A172 (cell line): ENCODE measurements at places on chromosomes 7 and 10. TPM values are rescaled to one million over a fixed set of nuclear protein-coding genes. Genes with fewer than 3 reads are reported as not detected.

- DNase-seq: peak; percentile 65
Measured at GRCh38 chr7:37920849-37921805, 687 bp downstream of the EPDR1 start.

The XRCC2 gene
- 9.3 and 10.8 TPM in 2 replicates for total RNA-seq

- no peak for DNase-seq
Measured at GRCh38 chr7:148153616-148154284, 436.8 kb upstream of the C7orf33 start.

The SRRM3 gene
- total RNA-seq: 12.0 and 18.5 TPM in 2 replicates

- DNase-seq: no peak
Measured at GRCh38 chr10:117275121-117275520, 34.2 kb downstream of the SLC18A2 start.

GRCh38 chr7:139915268-139915863, 86.3 kb downstream of the TBXAS1 start:
- DNase-seq: peak; percentile 9

GRCh38 chr7:29249383-29249750, 54.8 kb downstream of the CHN2 start:
- DNase-seq: no peak

The ITPRID1 gene
- not detected in 2 replicates for total RNA-seq

- DNase-seq: no peak
Measured at GRCh38 chr7:111568870-111569462, 6.7 kb upstream of the IMMP2L start.

- no peak for DNase-seq
Measured at GRCh38 chr7:32539366-32539765, 44.1 kb downstream of the AVL9 start.

- peak; percentile 87 for DNase-seq
Measured at GRCh38 chr7:55369427-55370400, 4.6 kb downstream of the LANCL2 start.

DNA sequence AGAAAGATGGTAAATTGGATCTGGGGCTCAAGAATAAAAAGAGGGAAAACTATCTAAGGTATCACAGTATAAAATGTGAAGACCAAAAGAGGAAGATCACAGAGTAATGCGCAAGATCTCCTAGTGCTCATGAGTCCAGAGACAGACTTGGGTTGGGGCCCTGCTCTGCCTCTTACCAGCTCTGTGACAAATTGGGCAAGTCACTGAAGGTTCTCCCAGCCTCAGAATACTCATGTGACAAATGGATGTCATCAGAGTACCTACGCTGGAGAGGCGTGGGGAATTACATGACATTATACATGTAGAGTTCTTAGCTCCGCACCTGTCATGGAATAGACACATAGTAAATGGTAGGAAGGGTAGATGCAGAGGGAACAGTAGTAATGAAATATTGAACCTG, 124.4 kb downstream of the DOCK4 start:
- no peak for DNase-seq

The LRRC27 gene
- total RNA-seq: 1.6 and 2.7 TPM in 2 replicates

The MMD2 gene
- total RNA-seq: not detected in 2 replicates

The VIPR2 gene
- 0.12 TPM in 1 of 2 replicates, not detected in the other for total RNA-seq

The HMX3 gene
- total RNA-seq: not detected in 2 replicates

The STAG3 gene
- 2.9 and 9.0 TPM in 2 replicates for total RNA-seq

The TFEC gene
- 0.07 and 0.43 TPM in 2 replicates for total RNA-seq

GRCh38 chr10:93080350-93081046, 6.8 kb downstream of the CYP26A1 start:
- DNase-seq: peak; percentile 54

The ELFN1 gene
- total RNA-seq: 5.3 and 6.1 TPM in 2 replicates

- peak; percentile 20 for DNase-seq
Measured at GRCh38 chr10:103849212-103849877, 6.0 kb downstream of the SH3PXD2A start.

- DNase-seq: no peak
Measured at GRCh38 chr7:51300762-51301674, 15.6 kb downstream of the COBL start.

The PLEKHS1 gene
- total RNA-seq: 0.31 TPM in 1 of 2 replicates, not detected in the other

GRCh38 chr10:17432723-17433122, 21.7 kb downstream of the ST8SIA6 start:
- DNase-seq: peak; percentile 64

GRCh38 chr7:100641860-100642533, 645 bp upstream of the TFR2 start:
- DNase-seq: no peak

DNA sequence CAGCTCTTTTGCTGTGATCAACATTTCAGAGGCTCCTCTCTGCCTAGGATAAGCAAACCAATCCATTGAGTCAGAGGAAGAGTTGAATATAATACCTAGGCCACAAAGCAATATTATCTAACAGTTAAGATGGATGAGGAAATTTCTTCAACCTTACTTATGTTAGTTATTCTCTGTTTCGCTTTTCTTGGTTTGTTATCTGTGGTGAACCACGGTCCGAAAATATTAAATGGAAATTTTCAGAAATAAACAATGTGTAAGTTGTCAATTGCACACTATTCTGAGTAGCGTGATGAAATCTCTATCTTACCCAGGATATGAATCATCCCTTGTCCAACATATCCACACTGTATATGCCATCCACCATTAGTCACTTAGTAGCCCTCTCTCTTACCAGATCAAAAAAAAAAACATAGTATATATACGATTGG, 1.5 kb upstream of the HTR7 start:
- peak; percentile 73 for DNase-seq

- DNase-seq: peak; percentile 25
Measured at GRCh38 chr7:121113288-121113687, 124.8 kb downstream of the CPED1 start.

DNA sequence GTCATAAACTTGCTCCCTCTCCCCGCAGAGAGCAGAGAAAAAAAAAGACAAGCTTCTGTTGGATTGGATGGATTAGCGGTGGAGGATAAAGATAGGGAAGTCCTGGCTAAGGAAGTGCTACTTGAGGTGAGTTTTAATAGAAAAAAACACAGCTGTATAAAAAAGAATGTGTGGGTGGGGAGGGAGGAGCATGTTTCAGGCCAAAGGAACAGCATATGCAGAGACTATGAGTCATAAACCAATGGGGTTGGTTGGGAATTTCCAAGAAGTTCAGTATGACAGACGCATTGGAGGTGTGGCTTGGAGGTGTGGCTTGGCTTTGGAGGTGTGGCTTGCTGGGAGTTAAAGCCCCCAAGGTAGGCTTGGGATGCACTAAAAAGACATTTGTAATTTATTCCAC, 103.0 kb upstream of the LSM8 start:
- peak; percentile 92 for DNase-seq

DNA sequence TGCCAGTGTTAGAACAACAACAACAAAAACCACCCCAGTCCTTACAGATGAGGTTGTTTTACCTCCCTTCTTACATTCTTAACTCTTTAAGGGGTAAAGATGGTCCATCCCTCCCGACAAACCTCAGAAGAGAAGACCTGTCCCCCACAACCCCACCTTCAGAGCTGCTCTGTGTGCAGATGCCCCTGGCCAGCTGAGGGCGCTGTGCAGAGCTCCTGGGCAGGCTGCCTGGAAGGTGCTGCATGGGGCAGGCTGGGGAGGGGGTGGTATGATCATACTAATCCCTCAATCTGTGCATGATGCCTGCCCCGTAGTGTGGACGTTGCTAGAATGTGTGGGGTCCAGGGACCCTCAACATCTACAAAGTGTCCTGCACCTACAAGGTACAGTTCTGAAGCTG, 387.1 kb downstream of the INHBA start:
- no peak for DNase-seq

DNA sequence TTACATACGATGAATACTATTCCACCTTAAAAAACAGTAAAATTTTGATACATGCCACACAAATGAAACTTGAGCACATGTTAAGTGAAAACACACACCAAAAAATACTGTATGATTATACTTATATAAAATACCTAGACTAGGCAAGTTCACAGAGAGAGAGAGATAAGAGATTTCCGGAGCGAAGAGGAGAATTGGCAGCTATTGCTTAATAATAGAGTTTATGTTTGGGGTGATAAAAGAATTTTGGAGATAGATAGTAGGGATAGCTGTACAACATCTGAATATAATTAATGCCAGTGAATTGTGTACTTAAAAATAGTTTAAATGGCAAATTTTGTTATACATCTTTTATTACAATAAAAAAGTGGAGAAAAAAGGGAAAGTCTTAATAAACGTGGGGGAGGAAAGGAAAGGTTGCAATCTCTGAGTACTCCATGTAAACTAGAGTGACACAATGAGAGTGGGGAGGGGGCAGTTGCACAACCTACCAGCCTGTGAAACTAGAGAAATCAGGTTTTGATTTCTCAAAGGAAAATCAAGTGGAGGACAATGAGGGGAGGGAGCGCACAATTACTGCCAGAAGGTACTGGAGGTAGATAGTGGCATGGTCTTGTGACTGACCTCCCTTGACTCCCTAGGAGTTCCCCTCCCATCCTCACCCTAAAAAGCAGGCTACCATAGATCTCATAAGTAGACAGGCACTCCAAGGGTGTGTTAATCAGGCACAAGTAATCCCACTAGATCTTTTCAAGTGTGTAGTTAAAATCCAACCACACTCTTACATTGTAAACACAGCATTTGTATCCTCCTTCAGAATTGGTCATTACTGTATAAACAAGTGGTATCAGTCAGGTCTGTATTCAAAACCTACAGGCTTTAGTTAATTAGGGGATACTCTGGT, 31.6 kb upstream of the ANK3 start:
- no peak for DNase-seq

The ACBD7 gene
- 3.7 and 9.3 TPM in 2 replicates for total RNA-seq

DNA sequence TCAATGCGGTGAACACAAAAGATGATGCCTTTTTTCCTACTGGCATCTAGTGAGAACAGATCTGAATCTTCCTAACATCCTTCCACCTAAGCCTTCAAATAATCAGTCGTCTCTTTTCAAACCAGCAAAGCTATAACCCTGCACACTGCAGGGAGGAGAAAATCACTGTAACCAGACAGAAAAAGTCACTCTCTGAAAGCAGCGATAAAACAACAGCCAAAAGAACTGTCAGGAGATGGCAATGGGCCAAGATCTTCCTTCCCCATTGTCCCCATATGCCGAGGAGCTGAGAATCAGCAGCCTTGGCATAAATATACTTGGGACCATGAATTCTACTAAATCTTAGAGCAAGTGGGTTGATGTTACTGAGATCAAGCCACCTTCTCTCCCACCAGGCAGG, 13.1 kb downstream of the FZD9 start:
- no peak for DNase-seq

GRCh38 chr7:92641921-92642511, 51.8 kb upstream of the FAM133B start:
- peak; percentile 88 for DNase-seq

DNA sequence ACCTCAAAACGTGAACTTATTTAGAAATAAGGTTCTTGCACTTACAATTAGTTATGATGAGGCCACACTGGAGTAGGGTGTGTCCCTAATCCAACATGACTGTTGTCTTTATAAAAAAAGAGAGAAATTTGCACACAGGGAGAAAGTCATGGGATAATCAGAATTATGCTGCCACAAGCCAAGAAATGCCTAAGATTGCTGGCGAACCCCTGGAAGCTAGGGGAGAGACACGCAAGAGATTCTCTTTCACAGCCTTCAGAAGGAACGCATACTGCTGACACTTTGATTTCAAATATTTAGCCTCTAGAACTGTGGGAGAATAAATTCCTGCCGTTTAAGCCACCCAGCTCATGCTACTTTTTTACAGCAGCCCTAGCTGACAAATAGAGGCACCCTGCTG, 138.3 kb downstream of the CCDC71L start:
- DNase-seq: no peak

DNA sequence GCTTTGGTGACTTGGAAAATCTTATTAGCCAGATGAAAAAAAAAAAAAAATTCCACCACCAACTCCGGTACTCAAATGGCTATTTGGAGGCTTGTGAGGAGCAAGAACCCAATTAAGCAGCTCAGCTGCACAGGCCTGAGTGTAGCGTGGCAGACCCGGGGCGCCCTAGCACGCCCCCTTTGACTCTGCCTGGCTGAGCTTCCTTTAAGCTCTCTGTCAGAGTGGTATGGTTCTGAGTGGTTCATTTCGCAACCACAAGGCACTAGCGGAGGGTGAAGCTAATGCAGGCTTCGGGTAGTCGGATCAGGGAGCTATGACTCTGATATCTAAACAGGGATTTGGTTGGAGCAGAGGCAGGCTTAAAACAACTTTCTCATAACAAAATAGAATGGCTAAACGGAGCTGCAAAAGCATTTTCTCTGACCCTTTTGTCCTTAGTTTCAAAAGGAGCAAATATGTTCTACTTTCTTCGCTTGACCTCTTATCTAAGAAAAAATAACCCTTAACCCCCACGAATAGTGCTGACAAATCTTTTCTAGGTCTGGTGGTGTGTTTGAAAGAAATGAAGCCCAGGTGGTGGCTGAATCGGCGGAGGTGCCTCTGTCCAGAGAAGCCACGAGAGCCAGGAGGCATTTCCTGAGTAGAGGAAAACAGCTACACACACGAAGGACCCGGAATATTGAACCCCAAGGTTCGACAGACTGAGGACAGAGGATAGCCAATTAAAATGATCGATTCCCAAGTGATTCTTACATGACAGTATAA, 285.4 kb upstream of the GLI3 start:
- DNase-seq: no peak

The ASB4 gene
- total RNA-seq: not detected in 2 replicates

GRCh38 chr10:132654708-132655661, 117.4 kb downstream of the INPP5A start:
- no peak for DNase-seq

DNA sequence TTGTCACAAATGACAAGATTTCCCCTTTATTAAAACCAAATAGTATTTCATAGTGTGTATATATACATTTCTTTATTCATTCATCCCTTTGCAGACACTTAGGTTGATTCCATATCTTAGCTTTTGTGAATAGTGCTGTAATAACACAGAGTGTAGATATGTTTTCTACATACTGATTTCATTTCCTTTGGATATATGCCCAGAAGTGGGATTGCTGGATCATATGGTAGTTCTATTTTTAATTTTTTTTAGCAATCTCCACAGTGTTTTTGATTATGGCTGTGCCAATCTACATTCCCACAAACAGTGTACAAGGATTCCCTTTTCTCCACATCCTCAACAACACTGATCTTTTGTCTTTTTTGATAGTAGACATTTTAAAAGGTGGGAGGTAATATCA, 46.4 kb downstream of the CSTF2T start:
- DNase-seq: no peak

DNA sequence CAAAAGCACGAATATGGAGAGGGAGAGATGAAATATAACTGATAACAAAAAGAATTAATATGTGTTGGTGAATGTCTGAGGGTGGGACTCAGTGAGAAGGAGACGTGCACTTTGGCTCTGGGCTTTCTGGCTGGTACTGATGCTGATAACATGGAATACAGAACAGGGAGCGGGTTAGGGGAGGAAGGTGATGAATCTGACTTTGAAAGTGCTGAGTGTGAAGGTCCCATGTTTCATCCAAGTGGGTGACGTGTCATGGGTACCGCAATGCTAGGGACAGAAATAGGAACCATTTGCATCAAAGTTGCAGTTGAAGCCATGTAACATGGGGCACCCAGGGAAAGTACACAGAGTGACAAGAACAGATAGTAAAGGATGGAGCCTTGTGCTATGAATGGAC, 236.6 kb upstream of the MYO3A start:
- no peak for DNase-seq

The OR2A5 gene
- total RNA-seq: not detected in 2 replicates
